ENCODE measurements at places on chromosomes 7 and 10.

- DNase-seq, result no peak
Observed at GRCh38 chr10:86402283-86402941, 35.8 kb upstream of the GRID1 start.

- peak; percentile 50 for DNase-seq
Observed at GRCh38 chr7:142557971-142558582, 191.2 kb upstream of the PRSS1 start.

GRCh38 chr7:132412435-132412834, 163.8 kb downstream of the PLXNA4 start:
- no peak for DNase-seq

DNA sequence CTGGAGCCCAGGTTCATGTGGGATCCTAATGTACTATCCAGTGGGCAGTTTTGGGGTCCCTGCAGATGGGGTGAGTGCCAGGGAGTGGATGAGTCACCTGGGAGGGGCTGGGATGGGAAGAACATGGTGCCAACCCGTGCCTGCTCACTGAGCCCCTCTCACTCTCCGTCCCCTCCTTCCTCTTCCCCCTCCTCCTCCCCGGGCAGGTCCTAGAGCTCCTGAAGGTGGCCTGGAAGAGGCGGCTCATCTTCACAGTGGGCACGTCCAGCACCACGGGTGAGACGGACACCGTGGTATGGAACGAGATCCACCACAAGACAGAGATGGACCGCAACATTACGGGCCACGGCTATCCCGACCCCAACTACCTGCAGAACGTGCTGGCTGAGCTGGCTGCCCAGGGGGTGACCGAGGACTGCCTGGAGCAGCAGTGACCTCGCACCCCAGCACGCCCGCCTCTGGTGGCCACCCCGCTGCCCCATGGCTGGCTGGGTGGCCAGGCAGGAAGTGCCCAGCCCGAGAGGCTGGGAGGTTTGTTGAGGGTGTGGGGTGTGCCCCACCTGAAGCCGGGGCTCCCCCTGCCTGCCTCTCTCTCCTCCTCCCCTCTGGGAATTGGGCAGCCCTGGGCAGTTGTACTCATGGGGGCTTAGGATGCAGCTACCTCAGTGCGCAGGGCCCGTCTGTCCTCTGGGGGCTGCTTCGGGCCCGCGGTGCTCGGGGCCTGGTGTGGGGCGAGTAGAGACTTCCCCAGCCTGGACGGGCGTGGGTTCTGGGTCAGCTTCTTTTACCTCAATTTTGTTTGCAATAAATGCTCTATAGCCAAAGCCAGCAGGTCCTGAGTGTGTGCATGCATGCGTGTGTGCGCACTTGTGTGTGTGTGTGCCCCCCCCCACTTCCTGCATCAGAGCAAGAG, 4.9 kb upstream of the UPK3B start:
- peak; percentile 16 for DNase-seq

DNA sequence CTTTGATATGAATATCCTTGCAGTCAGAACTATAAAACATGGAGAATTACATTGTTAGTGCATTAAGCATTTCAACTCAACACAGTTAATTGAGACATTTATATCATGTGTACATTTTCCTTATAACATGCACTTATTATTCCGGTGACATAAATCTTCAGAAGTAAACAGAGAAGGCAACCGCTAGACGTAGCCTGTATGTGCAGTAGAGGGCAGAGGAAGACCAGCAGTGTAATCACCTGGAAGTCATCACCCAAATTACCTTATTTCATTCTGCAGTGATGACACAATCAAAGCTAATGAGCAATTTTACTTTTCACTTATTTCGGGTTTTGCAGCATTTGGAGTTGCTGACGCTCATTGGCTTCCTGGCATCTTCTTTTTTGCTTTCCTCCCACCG, 394.6 kb downstream of the SDK1 start:
- DNase-seq, result no peak

DNA sequence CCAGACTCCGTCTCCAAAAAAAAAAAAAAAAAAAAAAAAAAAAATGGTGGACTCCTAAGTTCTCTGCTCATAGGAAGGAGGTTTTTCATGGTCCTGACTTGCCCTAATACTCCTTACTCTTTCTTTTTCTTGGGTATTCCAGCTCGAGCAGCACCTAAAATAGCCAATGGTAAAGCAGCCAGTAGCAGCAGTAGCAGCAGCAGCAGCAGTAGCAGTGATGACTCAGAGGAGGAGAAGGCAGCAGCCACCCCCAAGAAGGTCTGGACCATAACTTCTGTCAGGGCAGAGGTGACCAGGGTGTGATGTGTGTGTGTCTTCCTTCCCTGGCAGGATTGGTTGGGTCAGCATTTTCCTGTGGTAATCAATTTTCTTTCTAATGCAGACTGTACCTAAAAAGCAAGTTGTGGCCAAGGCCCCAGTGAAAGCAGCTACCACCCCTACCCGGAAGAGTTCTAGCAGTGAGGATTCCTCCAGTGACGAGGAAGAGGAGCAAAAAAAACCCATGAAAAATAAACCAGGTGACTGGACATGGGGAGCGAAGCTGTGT, 6.9 kb downstream of the NOLC1 start:
- no peak for DNase-seq

- no peak for DNase-seq
Observed at GRCh38 chr10:11011984-11012383, 5.7 kb upstream of the CELF2 start.

GRCh38 chr7:40828686-40829600, 694.1 kb downstream of the SUGCT start:
- DNase-seq, result no peak

Data from activated T-cell treated with anti-CD3 and anti-CD28 coated beads, Interleukin-2, amount 50 U/mL, for 24 hours (primary cell).